ENCODE measurements at places on chromosomes 2 and 18.

- DNase-seq = no peak
These were observed 7.2 kb upstream of the SALL3 start for GRCh38 chr18:78972385-78972918.

GRCh38 chr2:43887176-43887575 lies 48.4 kb downstream of the ABCG8 start:
- DNase-seq = no peak

GRCh38 chr2:154914561-154914960 lies 216.1 kb downstream of the KCNJ3 start:
- no peak for DNase-seq

DNA sequence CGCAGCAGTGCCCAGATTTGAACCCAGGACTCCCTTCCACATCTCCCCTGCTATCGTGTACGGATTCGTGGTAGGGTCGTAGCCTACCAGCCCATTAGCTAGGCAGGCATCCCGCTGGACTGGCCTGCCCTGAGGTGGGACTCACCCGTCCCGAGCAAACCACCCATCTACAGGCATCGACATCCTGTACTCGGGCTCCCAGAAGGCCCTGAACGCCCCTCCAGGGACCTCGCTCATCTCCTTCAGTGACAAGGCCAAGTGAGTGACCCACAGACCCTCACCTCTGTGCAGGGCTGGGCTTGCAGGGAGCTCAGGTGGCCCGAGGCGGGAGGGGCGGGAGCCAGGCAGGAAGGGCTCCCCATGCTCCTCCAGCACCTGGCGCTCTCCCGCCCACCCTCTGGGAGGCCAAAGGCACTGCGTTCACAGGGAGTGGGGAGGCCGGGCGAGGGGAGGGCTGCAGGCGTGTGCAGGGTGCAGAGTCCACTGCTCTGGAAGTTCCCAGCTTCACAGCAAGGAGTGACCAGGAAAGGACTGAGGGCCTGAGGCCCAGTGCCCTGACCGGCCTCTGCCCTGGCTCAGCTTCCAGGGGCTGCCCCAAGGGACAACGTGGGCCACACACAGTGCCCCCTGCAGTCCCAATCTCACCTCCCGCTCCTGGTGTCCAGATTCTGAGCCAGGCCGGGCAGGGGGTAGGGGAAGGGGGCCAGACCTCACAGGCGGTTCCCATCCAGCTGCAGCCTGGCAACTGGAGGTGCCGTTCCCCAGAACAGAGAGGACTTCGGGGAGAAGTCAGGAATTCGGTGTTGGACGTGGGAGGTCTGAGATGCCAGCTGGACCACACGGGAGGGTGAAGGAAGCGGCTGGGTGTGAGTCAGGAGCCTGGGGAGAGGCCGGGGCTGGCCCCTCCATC lies 5.4 kb downstream of the AGXT start:
- DNase-seq = no peak

GRCh38 chr2:163419000-163419830 lies 316.6 kb downstream of the FIGN start:
- no peak for DNase-seq

DNA sequence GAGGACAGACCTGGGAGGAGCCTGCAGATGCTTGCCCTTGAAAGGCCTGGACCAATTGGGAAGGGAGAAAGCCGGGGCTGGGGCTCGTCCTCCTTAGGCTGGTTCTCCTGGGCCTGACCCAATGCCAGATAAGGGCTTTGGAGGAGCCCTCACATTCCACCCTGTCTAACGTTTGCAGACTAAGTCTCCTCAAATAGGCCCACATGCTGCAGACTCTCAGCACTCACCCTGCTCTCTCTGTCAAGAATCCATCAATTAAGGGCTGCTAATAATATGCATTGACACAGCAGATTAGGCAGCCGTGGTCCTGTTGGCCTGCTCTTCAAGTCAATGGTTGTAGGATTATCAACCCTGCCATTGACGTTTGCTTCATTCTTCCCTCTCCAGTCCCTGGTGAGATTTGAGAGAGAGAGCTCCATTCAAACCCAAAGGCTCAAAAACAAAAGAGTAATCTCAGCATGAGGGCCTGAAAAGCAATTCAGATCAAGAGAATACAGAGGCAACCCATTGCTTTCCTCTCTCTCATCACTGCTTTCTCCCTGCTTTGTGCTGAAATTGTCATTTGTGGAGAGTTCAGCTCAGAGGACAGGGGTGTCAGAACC lies 167.6 kb downstream of the INSIG2 start:
- no peak for DNase-seq

GRCh38 chr18:52991246-52991645 lies 651.2 kb downstream of the DCC start:
- DNase-seq = no peak

GRCh38 chr2:68766376-68766845 lies 31.8 kb downstream of the ARHGAP25 start:
- no peak for DNase-seq

DNA sequence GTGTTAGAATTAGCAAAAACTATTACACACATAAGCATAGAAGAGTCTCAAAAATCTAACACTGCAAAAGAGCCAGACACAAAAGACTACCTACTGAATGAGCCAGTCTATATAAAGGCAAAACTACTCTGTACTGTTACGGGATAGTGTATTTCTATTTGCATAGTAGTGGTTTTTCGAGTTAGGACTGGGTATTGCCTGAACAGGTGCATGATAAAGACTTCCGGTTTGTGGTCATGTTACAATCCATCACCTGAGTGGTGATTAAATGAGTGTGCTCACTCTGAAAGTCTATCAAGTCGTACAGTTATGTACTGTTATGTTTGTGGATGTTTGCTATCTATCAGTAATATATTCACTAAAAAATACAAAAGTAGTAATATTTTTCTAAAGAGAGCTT lies 523.3 kb upstream of the SYT4 start:
- no peak for DNase-seq

DNA sequence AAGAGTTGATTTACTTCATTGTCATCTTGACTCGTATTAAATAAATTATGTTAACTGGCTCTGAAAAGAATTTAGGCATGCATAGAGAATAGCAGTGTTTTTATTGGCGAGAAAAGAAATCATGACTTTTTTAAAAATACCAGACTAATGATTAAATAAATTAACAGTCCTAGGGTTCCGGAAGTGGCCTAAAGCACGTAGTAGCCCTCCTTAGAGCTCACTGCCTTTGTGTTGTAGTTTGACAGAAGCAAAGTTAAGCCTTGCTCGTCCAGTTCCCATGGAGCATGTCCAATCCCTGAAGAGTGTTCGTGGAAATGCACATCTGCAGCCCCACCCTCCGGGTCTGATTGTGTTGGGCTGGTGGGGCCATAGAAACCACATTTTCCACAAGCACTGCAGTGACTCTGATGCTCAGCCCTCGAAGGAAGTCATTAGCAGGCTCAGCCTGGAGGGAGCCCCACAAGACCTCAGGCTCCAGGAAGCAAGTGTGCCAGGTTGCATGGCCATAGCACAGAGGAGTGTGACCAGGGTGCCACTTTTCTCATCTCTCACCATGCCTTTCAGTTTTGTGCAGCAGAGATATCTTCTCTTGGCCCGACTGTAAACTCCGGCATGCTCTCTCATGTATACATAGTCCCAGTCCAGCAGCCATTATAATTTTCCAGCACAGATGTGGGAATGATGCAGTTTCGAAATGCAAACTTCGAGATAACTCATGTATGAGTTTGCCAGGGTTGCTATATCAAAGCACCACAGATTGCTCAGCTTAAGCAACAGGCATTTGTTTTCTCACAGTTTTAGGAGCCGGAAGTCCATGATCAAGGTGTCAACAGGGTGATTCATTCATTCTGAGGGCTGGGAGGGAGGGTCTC lies 188.6 kb upstream of the SH3BP4 start:
- DNase-seq = no peak

- DNase-seq = no peak
These were observed 144.9 kb downstream of the TGIF1 start for GRCh38 chr18:3594760-3595368.

- DNase-seq = no peak
These were observed 128.8 kb downstream of the ZNF521 start for GRCh38 chr18:25223211-25223610.

GRCh38 chr2:225415792-225416191 lies 16.3 kb downstream of the NYAP2 start:
- no peak for DNase-seq

GRCh38 chr2:75268112-75268511 lies 68.8 kb upstream of the TACR1 start:
- DNase-seq = no peak

DNA sequence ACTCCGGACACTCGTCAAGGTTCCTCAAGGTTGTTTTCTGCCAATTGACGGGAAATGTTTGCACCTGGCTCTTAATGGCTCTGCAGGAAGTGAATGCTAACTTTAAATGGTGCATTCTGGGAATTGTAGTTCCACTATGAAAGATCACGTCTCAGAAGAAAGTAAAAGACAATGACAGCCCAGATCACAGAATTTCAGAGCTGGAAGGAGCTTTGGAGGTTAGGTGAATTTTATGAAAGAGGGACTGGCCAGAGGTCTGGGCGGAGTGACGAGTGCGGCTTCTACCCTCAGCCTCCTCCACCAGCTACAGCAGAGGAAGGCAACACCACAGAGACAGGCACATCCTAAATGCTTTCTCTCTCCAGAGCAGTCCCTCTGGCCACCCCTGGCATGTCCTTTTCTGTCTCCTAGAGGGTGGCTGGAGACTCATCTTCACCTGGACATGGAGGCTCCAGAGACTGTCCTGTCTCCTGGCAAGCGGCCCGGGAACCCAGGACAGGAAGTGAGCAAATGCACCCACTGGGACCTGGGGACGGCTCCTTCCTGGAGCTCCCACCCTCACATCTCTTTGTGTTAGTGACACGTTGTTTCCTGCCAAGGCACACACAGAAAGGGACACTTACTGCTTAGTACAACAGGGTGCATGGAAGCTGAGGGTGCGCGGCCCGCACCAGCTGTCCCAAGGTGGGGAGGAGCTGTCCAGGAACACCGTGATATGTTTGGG lies 19.4 kb downstream of the THAP4 start:
- DNase-seq = no peak

DNA sequence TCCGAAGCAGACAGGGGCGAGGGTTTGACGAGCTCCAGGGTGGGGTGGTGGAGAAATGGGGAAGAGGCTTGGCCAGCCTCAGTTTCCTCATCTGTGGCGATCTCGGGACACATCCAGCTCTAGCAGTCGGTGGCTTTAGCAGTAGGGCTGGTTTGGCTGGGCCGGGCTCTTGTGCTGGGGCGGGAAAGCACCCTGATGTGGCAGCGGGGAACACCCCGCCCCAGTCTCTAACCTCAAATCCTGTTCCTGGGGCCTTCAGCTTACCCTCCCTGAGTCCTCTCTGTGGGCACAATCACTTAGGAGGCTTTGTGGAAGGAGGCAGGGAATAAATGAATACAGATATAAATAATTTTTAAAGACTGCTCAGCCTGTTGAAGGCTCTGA lies 26.5 kb upstream of the MCFD2 start:
- DNase-seq = no peak

DNA sequence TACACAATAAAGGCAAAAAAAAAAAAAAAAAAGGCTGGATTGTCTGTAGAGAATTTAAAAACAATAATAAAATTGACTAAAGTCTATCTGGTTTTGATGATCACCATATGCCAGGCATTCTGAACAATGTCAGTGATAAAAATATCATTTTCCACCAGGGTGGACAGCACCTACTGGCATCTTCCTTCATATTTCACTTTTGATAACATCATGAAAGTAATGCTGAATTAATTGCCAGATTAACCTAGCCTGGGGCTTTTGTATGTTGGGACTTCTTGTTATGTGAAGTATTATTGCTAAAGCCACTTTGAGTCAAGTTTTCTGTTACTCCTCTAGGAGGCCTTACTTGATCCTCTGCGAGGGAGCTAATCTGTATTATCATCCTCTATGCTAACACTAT lies 73.8 kb upstream of the FAM98A start:
- DNase-seq = no peak

DNA sequence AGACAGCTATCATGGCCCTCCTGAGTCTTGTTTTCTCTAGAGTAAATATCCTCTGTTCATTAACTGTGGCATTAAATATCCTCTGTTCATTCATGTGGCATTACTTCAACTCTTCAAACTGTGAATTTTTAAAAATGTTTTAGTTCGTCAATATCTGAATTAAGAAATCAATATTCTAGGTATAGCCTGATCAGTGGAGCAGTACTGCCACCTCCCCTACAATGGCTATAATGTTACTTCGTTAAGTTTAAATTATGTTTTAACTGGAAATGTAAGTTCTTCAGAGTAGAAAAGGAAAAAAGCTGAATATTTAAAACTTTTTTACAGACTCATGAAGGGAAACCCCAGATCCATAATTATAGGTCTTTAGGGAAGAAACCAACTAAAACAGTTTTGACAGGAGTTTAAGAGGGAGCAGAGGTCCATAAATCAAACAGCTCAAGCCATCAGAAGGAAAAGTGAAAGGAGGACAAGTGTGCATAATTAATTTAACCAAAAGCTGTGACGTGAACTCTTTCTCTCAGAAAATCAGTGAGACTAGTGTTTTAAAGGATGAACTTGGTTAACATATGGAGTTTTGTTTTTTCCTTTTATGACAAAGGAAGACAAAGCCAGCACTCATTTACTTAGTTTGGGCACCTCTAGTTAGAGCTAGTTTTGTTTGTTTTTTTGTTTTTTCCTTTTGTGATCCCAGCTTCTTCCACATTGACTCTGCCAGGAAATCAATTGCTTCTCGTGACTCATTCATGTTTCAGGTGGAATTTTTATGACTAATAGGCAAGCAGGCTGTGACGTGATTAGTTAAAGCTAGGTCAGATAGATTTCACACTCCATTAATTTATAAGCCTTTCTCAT lies 44.9 kb downstream of the RBBP8 start:
- peak; percentile 78 for DNase-seq

DNA sequence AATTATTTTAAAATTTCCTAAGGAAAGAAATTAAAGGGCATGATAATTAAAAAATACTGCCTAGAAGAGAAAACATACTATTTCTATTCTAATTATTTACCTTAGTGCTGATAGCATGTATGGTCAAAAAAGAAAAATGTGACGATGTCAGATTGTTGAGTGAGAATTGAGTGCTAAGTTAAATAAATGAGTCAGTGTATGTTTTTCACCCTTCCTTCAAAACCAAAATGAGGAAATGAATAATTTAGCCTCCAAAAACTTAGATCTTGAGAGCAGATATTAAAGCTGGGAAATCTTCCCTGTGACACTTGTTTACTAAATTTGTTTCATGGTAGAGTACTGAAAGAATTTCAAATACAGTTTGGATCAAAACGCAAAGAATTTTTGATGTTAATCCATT lies 58.6 kb upstream of the NYAP2 start:
- DNase-seq = no peak

DNA sequence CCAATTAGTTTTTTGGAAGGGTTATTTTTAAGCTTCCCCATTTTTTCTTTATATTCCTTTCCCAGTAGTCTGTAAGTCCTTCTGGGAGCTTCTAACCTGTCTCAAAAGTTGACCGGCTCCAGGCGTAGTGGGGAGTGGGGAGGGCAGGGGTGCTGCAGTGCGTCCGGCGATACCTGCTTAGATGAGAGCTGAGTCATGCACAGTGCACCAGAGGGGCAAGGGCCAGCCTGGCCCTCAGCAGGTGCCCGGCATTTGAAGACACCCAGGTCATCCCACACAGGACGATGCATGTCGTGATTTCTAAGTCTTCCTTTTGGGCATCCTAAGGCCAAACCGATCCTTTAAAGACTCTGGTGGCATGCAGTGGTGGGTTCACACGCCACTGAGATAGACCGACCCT lies 73.4 kb downstream of the TPO start:
- DNase-seq = no peak

Measured in HFFc6 (cell line).